ENCODE measurements at places on chromosomes 2 and 18. TPM values are rescaled to one million over a fixed set of nuclear protein-coding genes. Genes with fewer than 3 reads are reported as not detected.

- DNase-seq: peak; percentile 42
Observed at GRCh38 chr2:10006236-10007161, 36.9 kb upstream of the KLF11 start.

RAB3GAP1 gene
- total RNA-seq: 61.1 TPM

TRIB2 gene
- 82.7 TPM for total RNA-seq

- no peak for DNase-seq
Observed at GRCh38 chr2:147603876-147604275, 241.0 kb upstream of the ACVR2A start.

DNA sequence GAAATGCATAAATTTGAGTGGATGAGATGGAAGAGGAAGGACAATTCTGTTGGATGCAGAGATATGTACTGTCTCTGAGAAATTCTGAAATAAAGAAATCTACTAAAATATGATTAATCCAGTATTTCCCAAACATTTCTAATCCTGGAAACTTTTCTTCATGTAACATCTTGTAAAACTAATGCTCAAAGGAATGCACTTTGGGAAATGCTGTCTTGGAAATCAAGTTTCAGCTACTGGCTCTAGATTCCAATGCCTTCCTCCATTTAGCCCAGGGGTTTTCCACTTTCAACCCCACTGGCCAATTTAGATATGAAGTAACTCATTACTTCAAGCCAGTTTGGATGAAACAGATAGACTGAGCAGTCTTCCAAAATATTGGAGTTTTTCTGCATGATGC, 355.1 kb downstream of the TXNL1 start:
- no peak for DNase-seq

- DNase-seq: no peak
Observed at GRCh38 chr2:2926858-2927175, 450.8 kb downstream of the EIPR1 start.

AQP4 gene
- total RNA-seq: 57.9 TPM

CABYR gene
- total RNA-seq: 24.1 TPM

DNA sequence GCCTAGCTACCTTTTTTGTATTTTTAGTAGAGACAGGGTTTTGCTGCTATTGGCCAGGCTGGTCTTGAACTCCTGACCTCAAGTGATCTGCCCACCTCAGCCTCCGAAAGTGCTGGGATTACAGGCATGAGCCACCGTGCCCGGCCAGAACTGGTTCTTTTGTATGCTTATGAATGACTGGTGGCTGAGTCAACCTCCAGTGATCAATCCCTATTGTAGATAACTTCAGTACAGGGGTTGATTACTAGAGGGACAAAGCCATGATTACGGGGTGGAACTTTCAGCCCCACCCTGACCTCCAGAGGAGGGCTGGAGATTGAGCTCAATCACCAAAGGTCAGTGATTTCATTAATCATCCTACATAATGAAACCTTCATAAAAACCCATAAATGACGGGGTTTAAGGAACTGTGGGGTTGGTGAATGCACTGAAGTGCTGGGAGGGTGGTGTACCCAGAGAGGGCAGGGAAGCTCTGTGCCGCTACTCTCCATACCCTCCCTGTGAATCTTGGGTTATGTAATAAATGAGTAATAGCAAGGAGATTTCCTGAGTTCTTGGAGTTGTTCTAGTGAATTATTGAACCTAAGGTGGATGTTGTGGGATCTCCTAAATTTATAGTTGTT, 281.8 kb upstream of the CXCR4 start:
- no peak for DNase-seq

ECEL1 gene
- total RNA-seq: 2.4 TPM

- no peak for DNase-seq
Observed at GRCh38 chr2:102686479-102687439, 67.4 kb downstream of the SLC9A2 start.

KCNF1 gene
- 20.0 TPM for total RNA-seq

B3GNT2 gene
- 106 TPM for total RNA-seq
